Stimulated activated effector memory CD8-positive, alpha-beta T cell treated with anti-CD3 and anti-CD28 coated beads, Interleukin-12 subunit alpha, Interleukin-12 subunit beta, amount 100 ng/mL, for 72 hours (primary cell): ENCODE measurements at places on chromosomes 16 and 17.

GRCh38 chr16:47492428-47493377 is 31.6 kb downstream of the PHKB start:
- DNase-seq: no peak

- DNase-seq: no peak
Observed at GRCh38 chr16:11229906-11230305, 26.1 kb downstream of the SOCS1 start.

- DNase-seq: no peak
Observed at GRCh38 chr16:11259655-11260595, 3.9 kb upstream of the SOCS1 start.

GRCh38 chr17:74040729-74041128 is 162.7 kb upstream of the RPL38 start:
- DNase-seq: no peak

GRCh38 chr16:70703041-70703834 is 17.4 kb upstream of the MTSS2 start:
- DNase-seq: no peak

DNA sequence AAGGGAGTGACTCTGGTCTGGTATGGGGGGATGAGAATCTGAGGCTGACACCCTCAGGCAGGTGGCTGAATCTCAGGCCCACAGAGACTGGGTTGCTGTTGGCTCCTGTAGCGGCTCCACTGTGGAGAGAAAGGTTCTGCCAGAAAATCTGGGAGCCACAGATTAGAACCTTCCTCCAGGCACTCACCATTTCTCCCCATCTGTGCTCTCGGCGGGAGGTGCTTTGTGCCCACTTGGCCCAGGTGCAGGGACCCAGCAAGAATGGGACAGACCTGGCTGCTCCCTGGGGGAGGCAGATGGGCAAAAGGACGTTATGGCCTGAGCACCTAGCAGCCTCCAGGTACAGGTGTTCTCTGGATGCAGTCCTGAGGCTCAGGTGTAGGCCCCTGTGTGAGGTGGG is 20.1 kb downstream of the RAB11FIP3 start:
- no peak for DNase-seq

- DNase-seq: no peak
Observed at GRCh38 chr16:9395958-9396359, 304.5 kb downstream of the HAPSTR1 start.

- no peak for DNase-seq
Observed at GRCh38 chr16:55672471-55672870, 16.7 kb downstream of the SLC6A2 start.

- no peak for DNase-seq
Observed at GRCh38 chr16:73234496-73234895, 186.6 kb upstream of the ZFHX3 start.

GRCh38 chr17:39602533-39603303 is 5.0 kb downstream of the NEUROD2 start:
- DNase-seq: no peak

- peak; percentile 57 for DNase-seq
Observed at GRCh38 chr17:59707971-59708430, 547 bp downstream of the VMP1 start.

GRCh38 chr17:13395862-13396261 is 205.9 kb downstream of the HS3ST3A1 start:
- no peak for DNase-seq

- no peak for DNase-seq
Observed at GRCh38 chr16:12133729-12134128, 157.2 kb downstream of the SNX29 start.

GRCh38 chr16:49336581-49336980 is 37.0 kb upstream of the C16orf78 start:
- no peak for DNase-seq

GRCh38 chr17:652314-652713 is 62.3 kb downstream of the VPS53 start:
- DNase-seq: no peak

GRCh38 chr17:71636644-71637043 is 484.2 kb upstream of the SOX9 start:
- DNase-seq: no peak

DNA sequence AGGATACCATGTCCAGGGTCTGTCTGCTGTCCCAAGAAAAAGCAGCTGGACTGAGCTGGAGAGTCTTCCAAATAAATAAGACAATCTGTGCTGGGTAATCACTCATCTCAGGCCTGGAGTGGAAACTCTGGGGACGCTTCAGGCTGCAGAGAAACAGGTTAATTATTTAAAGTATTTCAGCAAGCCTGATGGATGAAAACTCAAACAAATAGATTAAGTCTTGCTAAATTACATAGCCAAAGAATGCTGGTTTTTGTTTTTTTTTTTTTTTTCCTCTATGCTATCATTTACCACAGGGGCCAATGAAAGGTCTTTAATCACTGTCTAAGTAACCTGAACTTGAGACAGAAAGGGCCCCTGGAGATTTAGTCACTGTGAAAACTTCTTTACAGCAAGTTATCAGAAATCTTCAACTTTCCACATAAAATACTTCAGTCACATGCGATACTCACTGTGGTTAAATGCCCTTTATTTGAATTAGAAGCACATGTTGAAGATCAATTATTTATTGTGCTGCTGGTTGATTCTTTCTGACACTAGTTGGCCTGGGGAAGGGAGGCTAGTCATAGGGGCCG is 31.0 kb upstream of the KCNJ2 start:
- no peak for DNase-seq
